Upper lobe of left lung (tissue), 6 donors: ENCODE measurements at places on chromosomes 6 and 20. TPM values are rescaled to one million over a fixed set of nuclear protein-coding genes. Genes with fewer than 3 reads are reported as not detected.

DNA sequence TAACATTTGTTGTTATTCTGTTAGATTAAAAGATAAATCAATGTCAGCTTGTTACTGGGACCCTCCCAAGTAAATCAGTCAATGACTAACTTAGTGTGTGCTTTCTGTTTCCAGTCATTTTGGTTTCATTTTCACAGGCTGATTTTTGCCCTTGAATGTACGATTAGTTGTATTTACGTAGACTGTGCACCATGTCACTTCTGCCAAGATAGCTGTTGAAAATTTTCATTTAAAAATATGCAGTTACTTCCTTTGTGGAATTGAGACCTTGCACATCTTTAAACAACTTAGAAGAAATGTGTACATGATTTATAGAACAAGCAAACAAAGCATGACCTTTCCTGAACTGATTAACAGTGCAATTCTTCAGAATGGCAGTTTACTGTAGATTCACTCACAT, 944.8 kb upstream of the CITED2 start:
- peak overlapping the region; percentile 16 for H3K4me3 ChIP-seq
- no peaks in the 10 kb centered on the region for H3K36me3 ChIP-seq
- H3K27ac ChIP-seq = no peak overlapping the region
- H3K4me1 ChIP-seq = peaks cover 21% of the 10 kb centered on the region

DNA sequence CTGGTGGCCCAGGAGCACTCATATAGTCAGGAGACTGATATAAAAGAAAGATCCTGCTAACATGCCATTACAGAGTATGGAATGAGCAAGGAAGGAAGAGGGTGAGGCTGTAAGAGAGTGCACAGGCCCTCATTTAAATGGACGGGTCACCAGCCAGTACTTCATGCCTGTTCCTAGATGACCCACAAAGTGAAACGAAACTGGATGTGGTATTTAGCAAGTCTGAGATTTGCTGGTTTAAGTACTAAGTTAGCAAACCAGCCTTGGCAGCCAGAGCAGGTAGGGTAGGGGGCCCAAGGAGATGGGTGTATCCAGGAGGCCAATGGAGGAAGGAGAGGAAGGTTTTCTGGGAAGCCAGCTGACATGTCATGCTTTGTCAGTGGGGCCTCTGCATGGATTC, 15.9 kb downstream of the NT5E start:
- no peak for DNase-seq
- no peak overlapping the region for H3K4me3 ChIP-seq
- no peaks in the 10 kb centered on the region for H3K4me1 ChIP-seq
- no peaks in the 10 kb centered on the region for H3K27me3 ChIP-seq

DNA sequence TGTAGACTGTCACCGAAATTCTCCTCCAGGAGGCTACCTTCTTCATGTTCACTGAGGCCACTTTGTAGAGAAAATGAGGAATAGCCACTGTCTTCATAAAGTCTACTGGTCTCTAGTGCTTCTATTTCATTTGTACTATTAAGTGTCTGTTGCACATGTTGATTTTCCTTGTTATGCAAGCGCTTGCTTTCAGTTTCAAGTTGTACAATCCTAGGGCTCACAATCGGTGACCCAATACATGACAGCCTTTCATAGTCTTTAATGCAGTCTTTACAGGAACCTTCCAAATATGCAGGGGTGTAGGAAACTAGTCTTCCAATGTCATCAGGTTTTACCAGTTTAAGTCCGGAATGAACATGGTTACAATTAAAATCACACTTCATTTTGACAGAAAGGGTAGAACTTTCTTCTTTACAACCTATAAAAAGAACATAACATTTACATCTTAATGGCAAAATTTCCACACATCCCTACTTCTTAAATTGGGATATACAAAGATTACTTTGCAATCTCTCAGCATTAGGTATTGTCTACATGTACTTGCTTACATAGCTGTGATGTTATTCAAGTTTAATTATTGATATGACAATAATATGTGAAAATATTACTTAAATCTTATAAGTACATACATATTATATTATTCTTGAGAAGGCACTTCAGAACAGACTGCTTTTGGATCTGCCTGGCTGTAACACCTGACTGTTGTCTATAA, 7.5 kb downstream of the FBXO5 start:
- H3K27me3 ChIP-seq = no peaks in the 10 kb centered on the region
- DNase-seq = peak; percentile 36

DNA sequence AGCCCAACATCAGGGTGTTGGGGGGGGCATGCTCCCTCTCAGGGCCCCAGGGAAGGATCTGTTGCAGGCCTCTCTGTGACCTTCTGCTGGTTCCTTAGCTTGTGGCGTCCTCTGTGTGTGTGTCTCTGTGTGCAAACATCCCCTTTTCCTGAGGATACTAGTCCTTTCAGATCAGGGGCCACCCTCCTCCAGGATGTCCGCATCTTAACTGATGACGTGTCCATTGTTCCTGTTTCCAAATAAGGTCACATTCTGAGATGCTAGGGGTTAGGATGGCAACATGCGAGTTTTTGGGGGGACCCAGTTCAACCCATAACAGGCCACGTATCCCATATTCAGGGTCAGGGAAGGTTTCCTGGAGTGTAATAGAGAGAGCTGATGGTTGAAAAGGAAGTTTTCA, 40.9 kb downstream of the GMPR start:
- no peak overlapping the region for H3K4me3 ChIP-seq
- DNase-seq = no peak
- no peak overlapping the region for H3K27ac ChIP-seq
- peaks cover 6% of the 10 kb centered on the region for H3K4me1 ChIP-seq
- H3K36me3 ChIP-seq = no peaks in the 10 kb centered on the region

DNA sequence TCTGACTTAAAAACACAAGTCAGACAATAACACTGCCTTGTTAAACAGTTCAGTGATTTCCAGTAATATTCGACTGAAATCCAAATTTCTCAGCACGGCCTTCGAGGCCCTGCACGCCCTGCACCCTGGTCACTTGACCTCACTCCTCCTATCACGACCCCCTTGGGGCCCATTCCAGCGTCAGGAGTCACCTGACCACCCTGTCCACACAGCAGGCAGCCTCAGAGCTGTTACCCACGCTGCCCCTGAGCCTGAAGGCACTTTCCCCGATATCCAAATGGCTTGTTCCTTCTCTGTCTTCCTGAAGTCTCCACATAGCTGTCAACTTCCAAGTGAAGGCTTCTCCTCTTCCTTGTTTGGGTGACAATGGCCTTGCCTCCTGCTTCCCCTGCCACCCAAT, 33.1 kb upstream of the SMOC2 start:
- H3K27ac ChIP-seq = no peak overlapping the region
- no peaks in the 10 kb centered on the region for H3K27me3 ChIP-seq
- H3K4me3 ChIP-seq = no peak overlapping the region

DNA sequence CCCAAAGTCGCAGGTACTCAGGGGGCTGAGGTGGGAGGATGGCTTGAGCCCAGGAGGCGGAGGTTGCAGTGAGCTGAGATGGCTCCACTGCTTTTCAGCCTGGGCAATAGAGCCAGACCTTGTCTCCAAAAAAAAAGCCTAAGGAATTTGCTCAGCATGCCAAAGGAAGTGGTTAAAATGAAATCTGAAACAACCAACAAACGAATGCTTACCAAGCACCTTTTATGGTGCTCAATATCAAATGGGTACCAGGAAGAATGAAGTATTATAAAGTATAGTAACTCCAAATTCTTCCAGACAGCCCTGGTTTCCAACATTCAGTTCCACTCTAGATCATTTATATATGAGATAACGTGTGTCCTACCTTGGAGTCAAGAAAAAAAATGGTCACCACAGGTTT, 14.0 kb downstream of the GMDS start:
- H3K27ac ChIP-seq = no peak overlapping the region
- H3K36me3 ChIP-seq = no peaks in the 10 kb centered on the region
- no peaks in the 10 kb centered on the region for H3K4me1 ChIP-seq

GRCh38 chr6:37155394-37156312, 14.3 kb upstream of the PIM1 start:
- no peaks in the 10 kb centered on the region for H3K4me1 ChIP-seq
- no peak for DNase-seq
- H3K36me3 ChIP-seq = no peaks in the 10 kb centered on the region
- H3K27ac ChIP-seq = no peak overlapping the region
- no peaks in the 10 kb centered on the region for H3K27me3 ChIP-seq

- H3K4me1 ChIP-seq = peaks cover 11% of the 10 kb centered on the region
- H3K27ac ChIP-seq = no peak overlapping the region
- no peaks in the 10 kb centered on the region for H3K36me3 ChIP-seq
- H3K27me3 ChIP-seq = no peaks in the 10 kb centered on the region
- no peak overlapping the region for H3K4me3 ChIP-seq
- no peak for DNase-seq
Measured at GRCh38 chr6:105986998-105987397, 99.1 kb upstream of the PRDM1 start.

DNA sequence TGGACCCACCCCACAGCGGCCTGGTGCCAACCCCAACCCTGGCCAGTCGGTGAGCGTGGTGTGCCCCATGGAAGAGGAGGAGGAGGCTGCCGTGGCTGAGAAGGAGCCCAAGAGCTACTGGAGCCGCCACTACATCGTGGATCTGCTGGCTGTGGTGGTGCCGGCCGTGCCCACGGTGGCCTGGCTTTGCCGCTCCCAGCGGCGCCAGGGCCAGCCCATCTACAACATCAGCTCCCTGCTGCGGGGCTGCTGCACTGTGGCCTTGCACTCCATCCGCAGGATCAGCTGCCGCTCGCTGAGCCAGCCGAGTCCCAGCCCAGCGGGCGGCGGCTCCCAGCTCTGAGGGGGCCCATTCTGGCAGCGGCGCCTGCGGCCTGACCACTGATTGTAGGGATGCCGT, 23.2 kb downstream of the SDCBP2 start:
- no peak for DNase-seq
- H3K4me1 ChIP-seq = no peaks in the 10 kb centered on the region
- H3K36me3 ChIP-seq = no peaks in the 10 kb centered on the region
- no peak overlapping the region for H3K27ac ChIP-seq

GRCh38 chr6:28082939-28083338, 2.6 kb downstream of the ZNF165 start:
- no peaks in the 10 kb centered on the region for H3K27me3 ChIP-seq
- H3K36me3 ChIP-seq = no peaks in the 10 kb centered on the region
- DNase-seq = no peak
- H3K4me1 ChIP-seq = peaks cover 9% of the 10 kb centered on the region
- H3K4me3 ChIP-seq = no peak overlapping the region
- no peak overlapping the region for H3K27ac ChIP-seq

GRCh38 chr6:43258180-43258579, 14.9 kb downstream of the TTBK1 start:
- no peaks in the 10 kb centered on the region for H3K27me3 ChIP-seq
- H3K27ac ChIP-seq = no peak overlapping the region
- DNase-seq = no peak
- no peaks in the 10 kb centered on the region for H3K4me1 ChIP-seq
- no peak overlapping the region for H3K4me3 ChIP-seq
- no peaks in the 10 kb centered on the region for H3K36me3 ChIP-seq

- no peaks in the 10 kb centered on the region for H3K36me3 ChIP-seq
- H3K4me1 ChIP-seq = peaks cover 8% of the 10 kb centered on the region
Measured at GRCh38 chr6:42545226-42545773, 18.5 kb upstream of the UBR2 start.

Gene TSPO2
- not detected for total RNA-seq

Gene ESR1
- total RNA-seq = 1.3 TPM

Gene PNLDC1
- total RNA-seq = not detected

Gene NOX3
- not detected for total RNA-seq

Gene UBD
- not detected for total RNA-seq

Gene IP6K3
- total RNA-seq = 4.7 TPM
